ENCODE measurements at places on chromosomes 11 and 22.

DNA sequence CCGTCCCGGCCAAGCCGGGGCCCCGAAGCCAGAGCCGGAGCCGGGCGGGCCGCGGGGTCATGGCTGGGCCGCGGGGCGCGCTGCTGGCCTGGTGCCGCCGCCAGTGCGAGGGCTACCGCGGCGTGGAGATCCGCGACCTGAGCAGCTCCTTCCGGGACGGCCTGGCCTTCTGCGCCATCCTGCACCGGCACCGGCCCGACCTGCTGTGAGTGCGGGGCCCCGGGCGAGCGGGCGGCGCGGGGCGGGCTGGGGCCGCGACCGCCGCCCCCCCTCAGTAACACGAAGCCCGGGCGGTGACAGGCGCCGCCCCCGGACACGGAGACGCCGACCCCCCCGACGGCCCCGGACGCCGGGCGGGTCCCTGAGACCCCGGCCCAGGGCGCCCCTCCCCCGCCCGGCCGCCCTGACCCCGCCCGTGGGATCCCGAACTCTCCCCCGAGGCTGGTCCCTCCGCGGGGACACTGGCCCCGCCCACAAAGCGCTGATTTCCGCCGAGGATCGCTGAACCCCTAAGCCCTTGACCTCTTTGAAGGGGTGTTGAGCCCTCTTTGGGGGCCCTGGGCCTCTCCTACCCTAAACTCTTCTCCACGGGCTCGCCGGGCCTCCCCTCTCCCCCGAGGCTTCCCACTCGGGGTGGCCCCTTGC, 389 bp downstream of the MICALL1 start:
- peak; percentile 41 for DNase-seq

- DNase-seq: no peak
Observed at GRCh38 chr22:47309476-47309875, 547.0 kb downstream of the TBC1D22A start.

DNA sequence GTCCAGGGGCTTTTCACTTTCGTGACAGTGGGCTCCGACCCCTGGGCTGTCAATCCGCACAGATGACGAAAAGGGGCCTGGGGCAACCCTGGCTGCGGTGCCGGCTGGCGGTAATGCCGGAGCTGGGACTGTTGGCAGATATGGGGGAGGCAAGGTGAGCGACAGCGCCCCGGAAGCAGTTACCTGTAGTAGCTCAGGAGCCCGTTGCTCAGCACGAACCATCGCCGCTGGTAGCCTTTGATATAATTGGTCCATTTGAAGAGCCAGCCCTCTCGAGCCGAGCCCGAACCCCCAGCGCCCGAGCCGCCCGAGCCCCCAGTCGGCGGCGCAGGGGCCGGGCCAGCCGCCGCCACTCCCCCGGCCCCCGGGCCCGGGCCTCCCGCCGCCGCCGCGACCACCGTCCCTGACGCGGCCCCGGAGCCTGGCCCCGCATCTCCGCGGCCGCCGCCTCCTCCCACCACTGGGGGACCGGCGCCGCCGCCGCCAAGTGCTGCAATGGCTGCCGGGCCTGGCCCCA, 396 bp downstream of the OSBP start:
- DNase-seq: peak; percentile 76

DNA sequence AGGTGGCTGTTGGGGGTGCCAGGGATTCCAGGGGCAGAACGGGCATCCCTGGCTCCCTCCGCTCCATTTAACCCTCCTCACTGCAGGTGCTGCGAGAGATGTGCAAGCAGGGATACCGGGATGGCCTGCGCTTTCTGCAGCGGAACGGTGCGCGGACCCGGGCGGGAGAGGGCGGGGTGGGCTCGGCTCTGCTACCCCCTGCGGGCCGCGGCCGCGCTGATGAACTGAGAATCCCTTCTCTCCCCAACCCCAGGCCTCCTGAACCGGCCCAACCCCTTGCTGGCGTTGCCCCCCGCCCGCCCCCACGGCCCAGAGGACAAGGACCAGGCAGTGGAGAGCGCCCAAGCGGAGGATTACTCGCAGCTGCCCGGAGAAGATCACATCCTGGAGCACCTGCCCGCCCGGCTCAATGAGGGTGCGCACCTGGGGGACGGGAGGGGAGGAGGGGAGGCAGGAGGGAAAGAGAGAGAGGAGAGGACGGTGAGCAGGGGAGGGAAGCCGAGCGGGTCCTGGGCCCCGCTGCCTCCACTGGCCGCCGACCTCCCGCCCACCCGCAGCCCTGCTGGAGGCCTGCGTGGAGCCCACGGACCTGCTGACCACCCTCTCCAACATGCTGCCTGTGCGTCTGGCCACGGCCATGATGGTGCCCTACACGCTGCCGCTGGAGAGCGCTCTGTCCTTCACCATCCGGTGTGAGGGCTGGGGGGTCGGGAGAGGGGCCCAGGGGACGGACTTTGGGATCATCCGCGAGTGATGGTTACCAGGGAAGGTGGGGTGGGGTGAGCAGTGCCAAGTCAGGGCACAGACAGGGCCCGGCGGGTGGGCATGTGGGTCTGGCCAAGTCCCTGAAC, 4.1 kb upstream of the CRACR2B start:
- DNase-seq: no peak

DNA sequence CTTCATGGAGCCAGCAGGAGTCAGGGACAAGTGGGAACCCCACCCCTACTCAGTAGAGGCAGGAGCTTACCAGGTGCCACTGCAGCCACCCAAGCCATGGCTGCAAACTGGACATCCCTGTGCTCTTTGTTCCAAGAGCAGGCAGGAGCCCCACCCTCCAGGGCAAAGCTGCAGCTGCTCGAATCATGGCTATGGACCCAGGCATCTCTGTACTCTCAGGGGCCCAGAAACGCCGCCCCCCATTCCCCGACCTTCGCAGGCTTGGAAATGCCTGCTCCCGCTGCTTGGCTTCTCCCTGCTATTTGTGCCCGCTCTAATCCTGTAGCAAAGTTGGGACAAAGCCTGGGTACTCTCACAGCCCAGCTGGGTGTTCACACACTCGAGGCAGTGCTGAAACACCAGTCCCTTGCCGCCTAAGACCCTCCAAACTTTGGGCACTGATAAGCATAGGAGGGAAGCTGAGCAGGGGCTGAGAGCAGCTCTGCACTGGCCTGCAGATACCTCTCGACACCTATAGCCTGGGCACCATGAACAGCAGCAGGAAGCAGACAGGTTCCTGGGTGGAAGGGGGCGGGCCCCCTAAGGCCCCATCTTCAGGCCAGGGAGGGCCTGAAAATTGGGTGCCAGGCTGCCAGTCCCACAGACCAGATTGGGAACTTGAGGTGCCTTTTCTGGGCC, 402.4 kb downstream of the LRRC4C start:
- DNase-seq: no peak

DNA sequence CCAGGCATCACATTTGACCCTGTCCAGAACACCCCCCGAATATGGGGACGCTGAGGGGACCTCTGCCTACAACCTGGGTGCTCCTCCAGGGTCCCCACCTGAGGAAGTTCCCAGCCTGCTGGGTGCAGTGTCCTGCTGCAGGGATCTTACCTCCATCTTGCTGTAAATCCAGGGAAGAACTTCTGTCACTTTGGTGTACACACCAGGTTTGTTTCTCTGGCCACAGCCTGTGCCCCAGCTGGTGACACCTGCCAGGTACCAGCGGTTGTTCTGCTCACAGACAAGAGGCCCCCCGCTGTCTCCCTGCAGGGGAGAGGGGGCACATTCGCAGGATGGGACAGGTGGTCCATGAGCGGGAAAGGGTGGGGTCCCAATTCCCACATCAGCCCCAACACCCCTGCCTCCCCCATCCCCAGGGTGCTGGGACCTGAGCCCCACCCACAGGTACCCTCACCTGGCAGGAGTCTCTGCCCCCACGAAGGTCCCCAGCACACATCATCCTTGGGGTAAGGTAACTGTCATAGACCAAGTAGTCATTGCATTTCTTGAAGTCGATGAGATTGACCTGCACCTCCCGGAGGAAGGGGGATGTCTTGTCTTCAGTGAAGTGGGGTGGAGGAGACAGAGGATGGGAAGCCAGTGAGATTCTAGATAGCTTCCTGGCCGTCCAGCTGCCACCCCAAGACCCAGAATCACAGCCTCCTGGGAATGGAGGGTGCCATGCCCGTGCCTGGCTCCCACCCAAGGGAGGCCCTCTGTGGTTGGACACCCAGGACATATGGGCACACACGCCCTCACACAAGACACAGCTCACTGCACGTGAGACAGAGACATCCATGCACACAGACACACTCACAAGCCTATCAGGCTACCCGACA, 25.5 kb downstream of the TMPRSS13 start:
- no peak for DNase-seq

DNA sequence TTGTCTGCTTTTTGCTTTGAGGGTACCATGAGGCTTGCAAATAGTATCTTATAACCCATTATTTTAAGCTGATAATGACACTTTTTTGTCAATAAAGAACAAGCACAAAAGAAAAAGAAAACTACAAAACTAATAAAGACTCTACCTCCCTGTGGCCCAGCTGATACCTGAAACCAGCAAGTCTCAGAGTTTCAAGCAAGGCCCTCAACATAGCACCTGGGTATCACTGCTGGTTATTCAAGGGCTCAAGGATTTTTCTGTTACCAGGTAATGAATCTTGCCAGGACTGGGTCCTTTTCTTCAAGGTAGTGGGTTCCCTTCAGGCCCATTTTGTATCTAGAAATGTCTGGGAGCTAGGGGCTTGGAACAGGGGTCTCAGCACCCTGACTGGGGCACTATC, 281.6 kb upstream of the C11orf87 start:
- DNase-seq: no peak

DNA sequence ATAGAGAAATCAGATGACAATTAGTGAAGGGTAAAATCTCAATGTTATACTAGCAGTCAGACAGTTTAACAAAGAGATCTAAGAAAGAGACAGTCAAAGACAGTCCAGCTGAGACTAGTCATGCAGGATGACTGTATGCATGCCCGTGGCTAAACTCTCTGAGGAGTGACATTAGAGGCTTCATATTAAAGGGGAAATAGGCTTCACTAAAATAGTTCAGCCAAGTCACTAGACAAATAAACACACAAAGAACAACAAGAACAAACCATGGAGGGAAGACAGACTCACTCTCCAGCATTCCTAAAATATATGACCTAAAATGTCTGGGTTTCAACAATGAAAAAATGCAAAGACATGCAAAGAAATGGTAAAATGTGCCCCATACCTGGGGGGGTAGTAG, 18.6 kb upstream of the APLNR start:
- no peak for DNase-seq

DNA sequence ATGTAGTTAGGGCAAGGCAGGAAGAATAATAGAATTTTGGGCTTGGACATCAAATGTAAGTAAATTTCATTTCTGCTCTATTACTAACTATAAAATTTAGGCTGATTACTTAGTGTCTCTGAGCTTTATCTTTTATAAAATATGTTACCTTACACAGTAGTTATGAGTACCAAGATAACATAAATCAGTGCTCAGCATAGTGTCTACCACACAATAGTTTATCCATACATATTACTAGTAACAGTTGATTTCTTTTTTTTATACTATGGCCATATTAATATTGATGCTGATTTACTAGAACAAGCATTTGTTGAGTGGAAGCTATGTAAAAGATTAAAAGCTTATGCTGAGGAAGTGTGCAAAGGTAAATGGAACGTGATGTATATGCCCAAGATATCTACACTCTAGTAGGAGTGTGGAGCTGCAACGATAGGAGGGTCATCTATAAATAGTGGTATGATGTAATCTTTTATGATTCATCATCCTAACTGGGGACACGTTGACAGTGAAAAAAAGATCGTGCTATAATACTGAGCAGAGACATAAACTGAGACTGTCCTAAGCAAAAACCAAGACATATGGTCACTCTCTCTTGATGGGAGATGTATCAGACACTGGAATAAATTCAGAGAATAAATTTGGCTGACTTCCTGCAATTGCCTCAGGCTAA, 8.7 kb upstream of the SLC5A12 start:
- DNase-seq: no peak

DNA sequence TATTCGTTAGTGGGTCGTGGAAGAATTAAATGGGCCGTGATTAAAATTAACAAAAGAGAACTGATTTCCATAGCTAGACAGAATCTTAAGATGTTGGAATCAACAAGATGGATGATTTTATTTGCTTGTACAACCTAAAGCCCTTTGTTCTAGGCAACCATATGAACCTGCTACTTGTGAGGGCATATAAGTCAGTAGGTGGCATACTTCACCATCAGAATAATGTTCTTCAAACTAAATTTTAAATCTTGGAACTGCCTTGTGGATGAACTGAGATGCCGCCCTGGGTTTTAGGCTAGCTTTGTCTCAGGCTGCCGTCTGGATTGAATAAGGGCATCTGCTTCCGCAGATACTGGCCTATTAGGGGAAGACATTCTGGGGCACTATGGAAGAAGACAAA, 40.9 kb downstream of the CSRP3 start:
- DNase-seq: no peak

DNA sequence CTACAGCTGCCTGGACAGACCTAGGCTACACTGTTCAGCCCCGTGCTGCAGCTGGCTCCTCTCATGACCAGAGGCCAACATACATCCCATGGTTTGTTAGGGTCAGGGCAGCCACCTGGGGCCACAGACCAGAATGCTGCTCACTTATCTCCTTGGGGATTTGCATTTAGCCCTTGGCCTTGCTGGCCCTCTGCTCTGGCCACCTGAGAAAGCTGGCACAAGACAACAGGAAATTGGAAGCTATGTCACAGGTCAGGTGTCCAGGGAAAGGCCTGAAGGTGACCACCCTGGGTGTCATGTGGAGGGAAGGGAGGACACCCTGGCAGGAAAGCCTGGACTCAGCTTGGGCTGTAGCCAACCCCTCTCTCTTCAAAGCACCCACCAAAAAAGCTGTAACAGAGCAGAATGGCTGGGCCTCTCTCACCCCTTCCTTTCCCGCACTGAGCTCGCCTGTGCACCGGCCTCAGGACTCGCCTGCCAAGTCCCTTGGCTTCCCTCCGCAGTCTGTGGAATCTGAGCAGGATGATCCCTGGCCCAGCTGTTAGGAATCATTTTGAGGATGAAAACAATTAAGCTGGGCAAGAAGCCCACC, 86.3 kb downstream of the SNX19 start:
- no peak for DNase-seq

GRCh38 chr11:8671193-8671612, 11.3 kb downstream of the TRIM66 start:
- DNase-seq: no peak

DNA sequence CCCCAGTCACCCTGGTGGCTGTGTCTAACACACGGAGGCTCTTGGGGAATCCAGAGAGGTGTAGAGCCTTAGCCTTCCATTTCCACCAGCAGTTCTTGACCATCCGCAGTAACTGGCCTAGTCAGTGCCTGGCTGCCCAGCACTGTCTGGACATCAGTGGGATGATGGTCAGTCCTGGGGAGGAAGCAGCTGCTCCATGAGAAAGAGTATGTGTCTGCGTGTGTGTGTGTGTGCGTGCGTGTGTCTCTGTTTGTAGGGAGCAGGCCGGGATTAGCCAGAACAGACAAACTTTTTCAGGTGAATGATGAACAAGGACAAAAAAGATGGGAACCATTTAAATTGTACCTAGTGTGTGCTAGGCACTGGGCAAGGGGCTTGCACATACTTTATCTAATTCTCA, 109.3 kb upstream of the SYT13 start:
- DNase-seq: no peak

DNA sequence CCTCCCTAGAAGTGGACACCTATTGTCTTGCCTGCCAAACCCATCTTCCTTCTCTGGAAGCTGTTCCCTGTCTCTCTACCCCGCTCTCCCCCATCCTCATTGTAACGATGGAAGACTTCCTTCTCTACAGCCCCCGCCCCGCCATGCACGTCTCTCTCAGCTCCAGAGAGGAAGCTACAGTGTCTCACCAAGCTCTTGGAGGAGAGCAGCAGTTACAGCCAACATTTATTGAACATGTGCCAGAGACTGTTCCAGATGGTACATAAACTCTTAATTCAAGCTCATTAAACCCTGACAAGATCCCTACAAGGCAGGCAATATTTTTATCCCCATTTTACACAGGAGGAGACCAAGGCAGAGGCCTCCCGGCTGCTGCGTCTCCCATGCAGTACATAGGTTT, 15.1 kb downstream of the MCHR1 start:
- no peak for DNase-seq

GRCh38 chr22:49462291-49462690, 365.4 kb downstream of the BRD1 start:
- no peak for DNase-seq
